ENCODE measurements at places on chromosomes 7 and 10.

- no peak for DNase-seq
Observed at GRCh38 chr7:144459635-144460034, 56.1 kb upstream of the NOBOX start.

- DNase-seq: no peak
Observed at GRCh38 chr7:114083166-114084001, 164.6 kb upstream of the PPP1R3A start.

GRCh38 chr10:87767253-87767652 is 50.8 kb downstream of the ATAD1 start:
- DNase-seq: peak; percentile 15

- no peak for DNase-seq
Observed at GRCh38 chr10:6194311-6194710, 8.4 kb upstream of the PFKFB3 start.

DNA sequence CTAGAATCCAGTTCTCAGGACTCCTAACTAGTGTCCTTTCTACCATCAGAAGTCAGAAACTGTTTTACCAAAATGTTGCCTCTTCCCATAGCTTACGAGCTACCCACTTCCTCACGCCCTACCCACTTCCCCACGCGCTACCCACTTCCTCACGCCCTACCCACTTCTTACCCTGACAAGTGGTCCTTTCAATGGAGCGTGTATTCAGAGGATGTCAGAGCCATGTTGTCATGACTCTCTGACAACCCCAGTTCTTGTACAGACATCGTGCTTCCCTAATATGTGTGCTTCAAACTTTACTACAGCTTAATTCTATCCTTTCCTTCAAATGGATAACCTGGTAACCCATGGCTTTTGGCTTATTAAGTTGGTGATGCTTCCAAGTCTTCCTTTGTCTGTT is 84.8 kb upstream of the PHF14 start:
- DNase-seq: no peak

DNA sequence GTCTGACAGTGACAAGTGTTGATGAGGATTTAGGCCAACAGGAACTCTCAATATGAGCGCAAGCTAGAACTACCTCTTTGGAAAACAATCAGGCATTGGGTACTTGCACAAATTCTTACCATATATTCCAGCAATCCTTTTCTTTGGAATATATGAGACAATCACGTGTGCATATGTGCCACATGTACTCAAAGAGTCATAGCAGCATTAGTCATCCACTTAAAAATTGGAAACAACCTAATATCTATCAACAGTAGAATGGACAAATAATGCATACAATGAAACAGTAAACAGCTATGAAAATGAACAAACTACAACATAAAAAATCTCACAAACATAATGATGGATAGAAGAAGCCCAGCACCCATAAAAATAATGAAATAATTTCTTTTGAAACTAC is 179.7 kb downstream of the GLI3 start:
- peak; percentile 11 for DNase-seq

DNA sequence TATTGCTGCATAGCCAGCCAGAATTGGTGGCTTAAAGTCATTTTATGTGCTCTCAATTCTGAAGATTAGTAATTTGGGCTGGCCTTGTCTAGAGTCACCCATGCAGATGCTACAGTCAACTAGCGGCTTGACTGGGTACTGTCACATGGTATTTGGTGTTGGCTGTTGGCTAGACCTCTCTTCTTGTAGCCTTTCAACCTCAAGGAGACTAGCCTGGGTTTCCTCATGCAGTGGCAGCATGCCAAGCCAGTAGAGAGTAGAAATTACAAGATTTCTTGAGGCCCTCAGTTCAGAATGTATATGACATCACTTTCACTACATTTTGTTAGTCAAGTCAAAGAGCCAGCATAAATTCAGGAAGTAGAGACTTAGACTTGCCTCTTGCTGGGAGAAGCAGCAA is 3.7 kb upstream of the ZNF800 start:
- no peak for DNase-seq

DNA sequence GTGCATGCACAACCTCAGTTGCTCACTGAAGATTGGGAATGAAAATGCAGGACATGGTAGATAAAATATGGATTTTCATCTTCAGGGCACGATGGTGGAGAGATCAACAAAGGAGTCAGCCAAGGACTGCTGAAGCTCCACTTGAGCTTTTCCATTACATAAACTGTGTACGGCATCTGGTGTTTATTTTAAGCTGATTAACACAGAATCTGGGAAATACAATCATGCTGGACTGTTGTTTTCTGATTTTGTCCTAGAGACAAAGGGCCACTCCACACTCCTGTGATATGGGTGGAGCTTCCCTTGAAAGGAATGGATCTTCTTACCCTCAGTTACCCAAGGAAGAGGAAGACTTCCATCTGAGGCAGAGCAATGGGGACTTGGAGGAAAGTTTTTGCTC is 120.6 kb downstream of the SAMD9 start:
- no peak for DNase-seq

- DNase-seq: no peak
Observed at GRCh38 chr7:117841611-117842010, 31.6 kb downstream of the CTTNBP2 start.

DNA sequence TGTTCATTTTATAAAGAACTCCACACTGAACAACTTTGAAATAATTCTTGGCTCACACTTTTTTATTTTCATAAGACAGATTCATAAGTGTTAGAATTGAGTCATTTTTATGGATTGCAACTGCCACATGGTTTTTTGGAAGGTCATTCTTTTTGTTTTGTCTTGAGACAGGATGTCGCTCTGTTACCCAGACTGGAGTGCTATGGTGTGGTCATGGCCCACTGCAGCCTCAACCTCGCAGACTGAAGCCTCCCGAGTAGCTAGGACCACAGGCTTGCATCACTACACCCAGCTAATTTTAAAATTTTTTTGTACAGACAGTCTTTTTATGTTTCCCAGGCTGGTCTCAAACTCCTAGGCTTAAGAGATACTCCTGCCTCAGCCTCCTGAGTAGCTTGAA is 20.3 kb downstream of the BMS1 start:
- DNase-seq: no peak

DNA sequence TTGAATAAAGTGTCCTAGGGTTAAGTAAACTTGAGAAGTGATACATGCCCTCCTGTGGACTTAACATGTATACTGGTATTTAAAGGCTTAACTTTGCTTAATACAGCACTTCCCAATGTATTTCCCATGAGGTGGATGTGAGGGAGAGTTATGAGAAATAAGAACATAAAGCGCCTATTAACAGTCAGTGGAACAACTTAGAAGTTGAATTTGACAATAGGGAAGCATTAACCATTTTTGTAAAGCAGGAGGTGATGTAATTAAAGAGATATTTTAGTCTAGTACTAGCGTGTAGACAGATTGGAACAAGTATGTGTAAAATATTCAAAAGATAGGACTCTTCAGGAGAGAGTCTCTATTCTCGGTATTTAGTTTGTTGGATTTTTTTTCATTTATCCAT is 322.4 kb downstream of the GPR158 start:
- DNase-seq: no peak

- no peak for DNase-seq
Observed at GRCh38 chr10:96964131-96964530, 132.0 kb downstream of the LCOR start.

DNA sequence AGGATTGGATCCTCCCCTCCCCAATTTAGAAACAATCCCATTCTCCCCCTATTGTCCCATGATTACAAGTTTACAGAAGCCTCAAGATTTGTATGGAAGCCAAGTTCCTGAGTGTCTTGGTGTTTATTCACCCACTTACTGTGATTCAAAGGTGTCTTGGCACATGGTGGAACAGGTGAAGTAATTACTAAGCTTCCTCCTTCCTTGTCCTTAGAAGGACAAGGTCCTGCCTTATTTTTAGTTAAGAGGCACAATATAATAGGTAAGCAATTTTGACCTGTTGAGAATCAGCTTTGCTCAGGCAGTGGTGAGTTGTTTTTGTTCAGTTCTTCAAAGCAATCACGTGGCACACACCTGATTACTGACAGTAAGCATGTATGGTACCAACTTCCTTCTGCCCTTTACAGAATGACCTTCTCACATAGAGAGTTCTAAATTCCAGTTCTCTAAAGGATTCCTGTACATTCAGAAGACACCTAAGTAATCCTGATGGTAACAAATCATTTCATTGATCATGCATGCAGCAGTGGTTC is 60.7 kb upstream of the SLC13A1 start:
- DNase-seq: no peak

GRCh38 chr7:22193450-22193983 is 163.4 kb downstream of the RAPGEF5 start:
- DNase-seq: no peak

DNA sequence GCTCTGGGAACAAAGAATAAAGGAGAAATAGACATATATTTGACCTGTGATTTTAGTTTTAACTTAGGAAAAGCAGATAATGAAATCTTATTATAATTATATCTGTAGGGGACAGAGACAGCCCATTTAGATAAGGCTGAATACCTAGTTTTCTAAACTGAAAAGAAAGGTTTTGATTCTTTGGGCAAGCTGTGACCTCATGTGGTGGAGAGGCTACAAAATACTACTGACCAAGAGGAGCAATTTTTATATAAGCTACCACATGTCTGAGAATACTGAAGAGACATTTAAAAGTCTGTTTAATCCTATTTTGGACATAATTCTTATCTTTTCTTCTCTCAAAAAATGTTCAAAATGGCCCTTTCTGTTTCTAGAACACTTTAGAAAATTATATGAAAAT is 271.0 kb downstream of the MTERF1 start:
- no peak for DNase-seq

- peak; percentile 48 for DNase-seq
Observed at GRCh38 chr10:101062232-101063049, 652 bp downstream of the KAZALD1 start.

GRCh38 chr7:155388561-155388960 is 69.4 kb upstream of the EN2 start:
- no peak for DNase-seq

DNA sequence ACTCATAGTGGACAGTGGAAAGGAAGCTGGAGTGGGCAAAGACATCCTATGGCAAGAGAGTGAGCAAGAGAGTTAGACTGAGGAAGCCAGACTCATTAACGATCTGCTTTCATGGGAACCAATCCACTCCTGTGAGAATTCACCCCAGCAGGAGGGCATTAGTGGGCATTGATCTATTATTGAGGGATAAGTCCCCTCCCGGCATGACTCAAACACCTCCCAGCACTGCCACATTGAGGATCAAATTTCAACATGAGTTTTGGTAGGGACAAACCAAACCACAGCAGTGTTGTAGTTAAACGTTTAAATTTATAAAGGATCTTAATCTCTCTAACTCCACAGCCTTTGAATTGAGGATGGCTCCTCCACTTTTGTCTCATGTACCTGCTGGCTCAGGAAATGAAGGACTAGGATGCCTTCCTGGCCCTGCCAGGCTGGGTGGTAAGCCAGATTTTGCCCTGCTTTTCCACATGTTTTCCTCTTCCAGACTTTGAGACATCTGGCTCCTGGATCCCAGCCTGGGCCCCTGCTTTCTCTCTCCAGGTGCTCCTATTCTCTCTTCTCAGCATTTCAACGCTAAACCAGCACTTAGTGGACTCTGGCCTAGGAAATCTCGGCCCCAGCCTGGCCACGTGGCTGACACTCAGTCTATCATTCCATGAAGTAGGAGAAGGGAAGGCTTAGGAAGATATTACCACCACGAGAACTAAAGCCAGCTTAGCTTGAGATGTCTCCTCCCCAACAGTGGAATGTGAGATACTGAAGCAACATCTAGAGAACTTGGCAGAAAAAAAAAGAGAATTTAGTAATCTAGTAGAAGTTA is 96.5 kb upstream of the PIP4K2A start:
- DNase-seq: no peak

DNA sequence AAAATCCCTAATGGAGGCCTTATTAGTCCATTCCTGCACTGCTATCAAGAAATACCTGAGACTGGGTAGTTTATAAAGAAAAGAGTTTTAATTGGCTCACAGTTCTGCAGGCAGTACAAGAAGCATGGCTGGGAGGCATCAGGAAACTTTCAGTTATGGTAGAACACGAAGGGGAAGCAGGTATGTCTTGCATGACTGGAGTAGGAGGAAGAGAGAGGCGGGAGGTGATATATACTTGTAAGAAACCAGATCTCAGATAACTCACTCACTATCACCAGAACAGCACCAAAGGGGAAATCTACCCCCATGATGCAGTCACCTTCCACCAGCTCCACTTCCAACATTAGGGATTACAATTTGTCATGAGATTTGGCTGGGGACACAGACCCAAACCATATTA is 35.8 kb downstream of the GNAI1 start:
- DNase-seq: no peak

DNA sequence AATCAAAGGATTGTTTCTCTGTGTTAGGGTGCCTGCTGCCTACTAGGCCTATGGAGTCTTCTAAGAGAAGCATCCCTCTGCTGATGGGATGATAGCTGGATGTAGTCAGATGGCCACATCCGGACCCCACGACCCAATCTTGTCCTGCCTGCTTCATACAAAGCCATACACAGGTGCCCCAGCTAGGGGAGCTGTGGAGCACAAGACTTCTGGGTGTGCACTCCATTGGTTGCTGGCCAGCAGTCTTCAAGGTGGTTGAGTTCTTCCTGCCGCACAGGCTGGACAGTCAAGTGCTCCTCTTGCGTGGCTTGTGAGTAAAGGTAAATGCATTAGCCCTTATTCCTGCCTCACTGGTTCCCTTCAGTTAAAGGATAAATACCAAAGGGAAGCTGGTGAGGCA is 120.2 kb downstream of the TEX36 start:
- DNase-seq: no peak

- peak; percentile 70 for DNase-seq
Observed at GRCh38 chr7:90624225-90624911, 28.2 kb downstream of the CDK14 start.

GRCh38 chr7:82212466-82212865 is 231.1 kb downstream of the CACNA2D1 start:
- DNase-seq: no peak

- no peak for DNase-seq
Observed at GRCh38 chr7:150862356-150862755, 10.0 kb downstream of the AOC1 start.

DNA sequence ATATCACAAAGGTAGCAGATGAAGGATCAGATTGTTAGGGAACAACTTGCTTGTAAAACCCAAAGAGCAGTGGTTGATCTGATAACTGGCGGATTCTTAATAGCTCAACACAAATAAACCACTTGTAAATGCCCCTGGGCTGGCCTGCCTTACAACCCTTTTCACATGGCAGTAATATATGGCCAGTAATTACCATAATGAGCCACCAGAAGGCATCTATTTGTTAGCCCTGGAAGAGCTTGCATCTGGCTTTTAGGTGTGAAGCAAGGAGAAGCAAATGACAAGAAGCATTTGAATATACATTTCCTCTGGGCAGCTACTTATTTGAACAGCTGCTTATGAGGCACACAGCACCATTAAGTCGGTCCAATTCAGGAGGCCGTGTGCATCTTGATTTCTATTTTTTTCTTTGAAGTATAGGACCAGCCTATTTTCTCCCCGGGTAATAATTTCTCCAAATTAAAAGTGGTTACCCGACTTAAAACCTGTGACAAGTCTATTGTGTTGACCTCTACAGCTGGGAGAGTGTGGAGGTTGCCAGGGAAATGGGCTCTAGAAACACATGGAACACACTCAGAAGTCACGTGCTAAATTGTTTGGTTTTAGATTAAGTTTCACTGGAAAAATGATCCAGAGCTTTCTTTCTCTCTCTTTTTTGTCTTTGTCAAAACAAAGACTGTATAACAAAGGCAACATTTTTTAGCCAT is 113.4 kb downstream of the SEM1 start:
- DNase-seq: peak; percentile 14

Measured in HCEC 1CT (cell line).